Fibroblast of skin of back (primary cell): ENCODE measurements at places on chromosomes 6 and 20.

GRCh38 chr20:35496481-35496880 is 33.0 kb downstream of the C20orf173 start:
- no peak for DNase-seq

- no peak for DNase-seq
Measured at GRCh38 chr6:15001326-15001910, 244.5 kb upstream of the JARID2 start.

- peak; percentile 77 for DNase-seq
Measured at GRCh38 chr20:44135417-44136204, 51.4 kb downstream of the JPH2 start.

- DNase-seq = no peak
Measured at GRCh38 chr6:44265722-44266233, 427 bp upstream of the NFKBIE start.

GRCh38 chr6:114375541-114376192 is 32.8 kb upstream of the HS3ST5 start:
- no peak for DNase-seq

GRCh38 chr20:36895036-36895435 is 19.1 kb downstream of the TLDC2 start:
- DNase-seq = no peak

DNA sequence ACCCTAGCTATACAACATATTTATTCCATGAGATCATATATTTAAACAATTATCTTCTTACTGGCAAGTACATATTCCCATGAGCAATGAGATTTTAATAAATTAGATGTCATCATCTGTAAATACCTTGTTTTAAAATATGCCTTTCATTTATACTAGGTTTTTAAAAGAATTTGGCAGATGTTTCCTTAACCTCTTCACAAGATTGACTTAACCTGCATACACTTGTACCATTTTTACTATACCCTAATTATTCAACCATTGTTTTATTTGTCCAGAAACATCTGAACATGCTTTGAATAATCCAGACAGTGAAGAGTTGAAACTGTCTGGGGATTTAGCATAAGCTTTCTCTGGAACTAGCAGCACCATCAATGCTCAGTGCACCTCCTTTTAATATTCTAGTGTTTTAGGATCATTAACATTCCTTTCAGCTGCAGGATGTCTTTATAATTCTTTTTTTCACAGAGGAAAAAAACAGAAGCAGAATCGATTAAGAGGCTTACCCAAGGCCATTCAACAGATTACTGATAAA is 188.0 kb upstream of the TENT5A start:
- peak; percentile 27 for DNase-seq

- DNase-seq = no peak
Measured at GRCh38 chr6:129521946-129522345, 188.0 kb downstream of the ARHGAP18 start.

GRCh38 chr20:4100679-4101078 is 85.3 kb upstream of the RNF24 start:
- peak; percentile 45 for DNase-seq

DNA sequence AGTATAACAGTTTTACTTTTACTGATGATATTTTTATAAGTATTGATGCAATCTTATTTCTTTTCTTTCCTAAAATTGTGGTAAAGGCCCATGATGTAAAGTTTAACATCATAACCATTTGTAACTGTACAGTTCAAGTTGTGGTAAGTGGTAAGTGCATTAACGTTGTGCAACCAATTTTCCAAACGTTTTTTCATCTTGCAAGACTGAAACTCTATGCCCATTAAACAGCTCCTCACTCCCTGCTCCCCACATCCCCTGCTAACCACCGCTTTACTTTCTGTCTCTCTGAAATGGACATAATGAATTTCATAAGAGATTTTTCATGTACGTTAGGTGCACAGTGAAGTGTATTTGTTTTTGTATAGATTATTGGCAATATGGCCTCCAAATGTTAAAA is 106.0 kb downstream of the PACRG start:
- DNase-seq = no peak

DNA sequence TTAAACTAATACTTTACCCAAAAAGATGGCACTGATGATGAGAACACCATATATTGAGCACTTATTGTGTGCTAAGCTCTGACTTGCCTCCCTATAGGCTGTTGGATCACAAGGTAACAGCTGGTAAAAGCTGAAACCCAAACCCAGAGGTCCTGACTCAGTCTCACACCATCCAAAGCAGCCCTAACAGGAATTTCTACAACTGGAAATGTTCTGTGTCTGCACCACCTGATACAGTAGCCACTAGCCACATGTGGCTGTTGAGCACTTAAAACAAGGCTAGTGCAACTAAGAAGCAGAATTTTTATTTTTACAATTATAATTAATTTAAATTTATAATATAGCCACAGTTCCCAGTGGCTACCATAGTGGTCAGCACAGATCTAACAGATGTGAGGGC is 15.6 kb upstream of the MATN4 start:
- no peak for DNase-seq

DNA sequence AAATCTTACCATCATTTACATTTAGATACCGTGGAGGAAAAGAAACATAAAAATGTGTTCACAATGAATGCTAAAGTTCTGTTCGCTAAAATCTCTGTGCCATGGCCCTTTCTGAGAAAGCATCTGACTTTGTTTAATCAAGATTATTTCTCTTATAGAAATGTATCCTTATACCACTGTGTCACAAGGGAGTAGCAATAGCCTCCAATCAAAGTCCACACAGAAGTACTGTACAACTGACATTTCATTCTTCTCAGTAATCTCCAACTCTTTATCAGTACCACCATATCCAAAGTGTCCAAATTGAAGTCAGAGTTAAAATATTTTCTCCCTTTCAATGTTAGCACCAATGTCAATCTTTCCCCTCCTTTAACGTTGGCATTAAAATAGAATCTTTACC is 6.1 kb downstream of the FERMT1 start:
- DNase-seq = no peak

GRCh38 chr20:52269321-52269720 is 77.7 kb upstream of the ZFP64 start:
- DNase-seq = no peak

- no peak for DNase-seq
Measured at GRCh38 chr6:74269600-74269858, 573.5 kb downstream of the CD109 start.

DNA sequence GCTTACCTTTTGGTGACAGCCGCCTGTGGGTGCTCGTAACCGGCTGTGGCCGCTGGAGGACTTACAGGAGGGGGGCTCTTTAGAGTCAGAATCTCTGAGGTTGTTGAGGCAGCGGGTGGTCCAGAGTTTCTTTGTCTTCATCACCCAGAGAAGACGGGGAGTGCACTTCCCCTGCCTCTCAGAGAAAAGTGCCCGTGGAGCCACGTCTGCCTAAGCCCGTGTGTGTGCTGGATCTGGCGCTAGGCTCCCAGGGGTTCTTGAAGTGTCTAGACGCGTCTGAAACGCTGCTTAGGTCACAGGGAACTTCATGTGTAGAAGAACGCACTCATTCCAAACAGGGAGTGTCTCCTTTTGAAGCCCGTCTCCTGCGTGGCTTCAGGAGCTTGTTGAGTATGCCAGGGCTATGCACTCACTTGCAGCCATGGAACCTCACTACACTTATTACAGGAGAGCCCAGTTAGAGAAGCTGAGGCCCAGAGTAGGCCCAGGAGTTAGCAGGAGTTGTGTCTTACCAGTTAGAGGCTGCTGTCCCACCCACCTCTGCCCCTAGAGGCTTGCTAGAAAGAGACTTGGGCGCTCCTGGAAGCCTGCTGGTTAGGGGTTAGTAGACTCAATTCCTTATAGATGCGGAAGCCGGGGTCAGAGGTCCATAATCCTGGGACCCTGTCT is 1.3 kb downstream of the LSM14B start:
- peak; percentile 41 for DNase-seq

- no peak for DNase-seq
Measured at GRCh38 chr6:46638650-46639049, 14.0 kb downstream of the CYP39A1 start.

DNA sequence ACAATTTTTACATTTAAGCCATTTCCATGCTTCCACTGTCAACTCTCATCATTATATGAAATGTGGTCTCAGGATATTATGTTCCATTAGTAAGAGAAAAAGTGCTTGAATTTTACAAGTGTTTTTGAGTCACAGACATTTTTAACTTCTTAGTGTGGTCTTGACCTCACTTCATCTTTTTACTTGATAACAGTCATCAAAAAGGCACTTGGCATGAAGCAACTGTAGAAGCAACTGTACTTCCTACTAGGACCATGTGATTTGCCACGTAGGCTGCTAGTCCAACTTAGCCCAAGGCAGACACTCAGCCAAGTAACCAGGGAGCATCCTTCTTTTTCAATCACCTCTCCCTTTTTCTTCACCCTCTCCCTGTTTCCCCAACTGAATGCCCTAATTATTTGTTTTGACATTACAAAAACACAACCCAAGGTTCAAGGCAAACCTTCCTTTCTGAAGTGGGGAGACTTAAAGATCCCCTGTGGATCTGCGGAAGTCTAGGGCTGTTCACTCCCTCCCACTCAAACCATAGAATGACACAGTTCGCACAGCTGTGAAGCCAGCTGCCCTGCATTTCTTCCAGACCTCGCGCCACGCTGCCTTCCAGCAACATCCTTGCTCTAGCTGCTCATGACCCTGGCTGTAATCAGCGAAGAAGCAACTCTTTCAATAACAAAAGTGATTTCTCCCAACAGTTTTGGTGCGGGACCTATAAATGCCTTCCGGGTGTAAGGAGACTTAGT is 45.0 kb downstream of the PHACTR1 start:
- DNase-seq = peak; percentile 51

DNA sequence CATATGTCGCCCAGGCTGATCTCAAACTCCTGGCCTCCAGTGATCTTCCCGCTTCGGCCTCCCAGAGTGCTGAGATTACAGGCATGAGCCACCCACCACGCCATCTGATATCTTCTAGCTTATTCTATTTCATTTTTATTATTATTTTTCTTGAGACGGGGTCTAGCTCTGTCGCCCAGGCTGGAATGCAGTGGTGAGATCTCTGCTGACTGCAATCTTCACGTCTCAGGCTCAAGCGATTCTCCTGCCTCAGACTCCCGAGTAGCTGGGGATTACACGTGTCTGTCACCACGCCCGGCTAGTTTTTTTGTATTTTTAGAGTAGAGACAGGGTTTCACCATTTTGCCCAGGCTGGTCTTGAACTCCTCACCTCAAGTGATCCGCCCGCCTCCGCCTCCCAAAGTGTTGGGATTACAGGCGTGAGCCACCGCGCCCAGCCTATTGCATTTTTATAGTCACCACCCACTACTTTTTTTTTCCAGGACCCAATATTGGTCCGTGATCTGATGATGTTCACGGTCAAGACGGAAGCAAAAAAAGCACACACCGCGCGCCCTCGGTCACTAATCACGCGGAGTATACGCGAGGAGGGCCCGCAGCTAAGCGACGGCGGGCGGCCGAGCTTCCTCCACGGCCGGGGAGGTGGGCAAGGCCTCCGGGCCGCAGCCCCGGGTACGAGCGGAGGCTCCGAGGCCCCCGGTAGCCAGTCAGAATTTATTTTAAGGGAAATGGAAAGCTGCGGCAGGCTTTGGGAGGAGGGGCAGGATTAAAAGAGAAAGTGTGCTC is 1.1 kb upstream of the LSM14B start:
- no peak for DNase-seq

GRCh38 chr6:41859356-41859755 is 35.8 kb downstream of the USP49 start:
- no peak for DNase-seq

DNA sequence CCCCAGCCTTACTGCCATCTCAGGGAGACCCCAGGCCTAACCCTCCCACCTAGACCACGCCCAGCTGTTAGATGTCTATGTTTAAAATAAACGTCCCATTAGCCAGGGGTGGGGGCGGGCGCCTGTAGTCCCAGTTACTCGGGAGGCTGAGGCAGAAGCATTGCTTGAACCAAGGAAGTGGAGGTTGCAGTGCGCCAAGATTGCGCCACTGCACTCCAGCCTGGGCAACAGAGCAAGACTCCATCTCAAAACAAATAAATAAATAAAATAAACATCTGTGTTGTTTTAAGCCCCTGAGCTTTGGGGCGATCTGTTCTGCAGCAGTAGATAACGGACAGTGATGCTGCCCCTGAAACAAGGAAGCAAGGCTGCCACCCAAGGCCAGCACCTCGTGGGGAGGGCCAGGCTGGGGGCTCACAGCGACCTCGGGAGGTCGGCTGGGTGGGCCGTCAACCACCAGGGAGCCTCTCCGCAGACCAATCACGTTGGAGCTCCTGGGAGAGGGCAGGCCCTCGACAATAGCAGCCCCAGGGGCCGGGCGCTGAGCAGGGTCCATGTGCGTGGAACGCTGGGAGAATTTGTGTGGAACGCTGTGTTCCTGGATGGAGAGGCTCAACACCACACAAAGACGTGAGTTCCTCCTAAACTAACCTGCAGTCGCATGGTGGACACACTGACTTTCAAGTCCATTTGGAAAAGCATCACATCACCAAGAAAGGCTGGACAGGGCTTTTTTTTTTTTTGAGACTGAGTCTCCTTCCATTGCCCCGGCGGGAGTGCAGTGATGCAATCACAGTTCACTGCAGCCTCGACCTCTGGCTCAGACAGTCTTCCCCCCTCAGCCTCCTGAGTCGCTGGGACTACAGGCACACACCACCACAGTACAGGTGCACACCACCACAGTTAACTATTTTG is 1.0 kb upstream of the HELZ2 start:
- peak; percentile 9 for DNase-seq

GRCh38 chr6:44430326-44430725 is 42.8 kb downstream of the CDC5L start:
- DNase-seq = peak; percentile 71

DNA sequence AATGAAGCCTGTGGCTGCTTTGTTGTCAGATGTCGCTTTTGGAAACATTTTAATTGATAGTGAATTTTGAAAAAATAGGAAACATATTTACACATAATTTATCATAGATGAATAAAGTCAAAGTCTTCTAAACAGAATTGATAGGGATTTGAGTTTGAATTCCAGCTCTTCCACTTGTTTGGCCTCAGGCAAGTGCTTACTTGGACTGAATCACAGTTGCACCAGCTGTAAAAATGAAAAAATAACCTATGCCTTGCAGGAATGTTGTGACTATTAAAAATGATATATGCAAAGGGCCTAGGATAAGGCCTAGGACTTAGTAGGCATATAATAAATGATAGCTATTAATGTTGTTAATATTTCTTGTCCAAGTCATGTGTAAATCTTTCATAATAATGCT is 618.5 kb upstream of the MMS22L start:
- DNase-seq = no peak

GRCh38 chr6:121616406-121616805 is 181.0 kb downstream of the GJA1 start:
- no peak for DNase-seq

DNA sequence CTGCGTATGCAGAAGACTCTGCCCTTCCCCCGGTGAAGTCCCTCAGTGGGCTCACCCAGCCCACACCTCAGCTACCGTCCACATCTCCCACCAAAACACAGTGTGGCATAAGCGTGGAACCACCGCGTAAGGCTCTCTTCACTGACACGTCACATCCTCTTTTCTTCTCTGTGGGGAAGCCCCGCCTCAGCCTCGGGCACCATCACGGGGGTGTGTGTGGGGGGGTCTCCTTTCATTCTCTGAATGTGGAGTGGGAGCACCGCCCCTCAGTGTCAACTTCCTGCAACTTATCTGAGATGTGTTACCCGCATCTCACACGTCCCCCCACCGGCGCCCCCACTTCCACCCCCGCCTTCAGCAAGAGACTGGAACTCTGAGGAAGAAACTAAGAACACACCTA is 388.4 kb upstream of the JARID2 start:
- no peak for DNase-seq

GRCh38 chr6:33947047-33947446 is 143.2 kb upstream of the MLN start:
- DNase-seq = no peak
